Activated CD8-positive, alpha-beta memory T cell treated with anti-CD3 and anti-CD28 coated beads for 4 hours (primary cell): ENCODE measurements at places on chromosomes 16 and 17.

GRCh38 chr16:24075302-24075701 lies 180.8 kb upstream of the CACNG3 start:
- no peak for DNase-seq

DNA sequence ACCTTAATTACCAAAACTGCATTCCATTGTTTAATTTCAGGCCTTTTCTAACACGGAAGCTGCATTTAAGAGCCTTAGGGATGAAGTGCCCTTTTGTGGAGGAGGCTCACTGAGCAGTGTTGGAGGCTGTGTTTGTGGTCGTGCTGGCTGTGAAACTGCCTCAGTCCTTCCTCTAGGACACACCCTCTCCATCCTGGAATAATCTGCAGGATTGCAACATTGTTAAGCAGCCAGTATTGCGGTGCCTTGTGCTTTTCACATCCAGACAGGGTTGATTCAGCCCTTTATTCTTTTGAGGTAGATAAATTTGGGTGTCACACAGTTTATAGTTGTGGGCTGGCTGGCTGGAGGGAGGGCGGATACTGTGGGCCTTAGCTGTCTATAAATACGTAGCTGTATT lies 141.6 kb downstream of the CDRT15L2 start:
- DNase-seq: no peak

GRCh38 chr17:58337600-58338453 lies 9.2 kb upstream of the TSPOAP1 start:
- peak; percentile 88 for DNase-seq

- no peak for DNase-seq
These were observed 16.8 kb upstream of the SUPT4H1 start for GRCh38 chr17:58368860-58369213.

GRCh38 chr17:57986841-57987580 lies 1.0 kb downstream of the VEZF1 start:
- DNase-seq: peak; percentile 20

DNA sequence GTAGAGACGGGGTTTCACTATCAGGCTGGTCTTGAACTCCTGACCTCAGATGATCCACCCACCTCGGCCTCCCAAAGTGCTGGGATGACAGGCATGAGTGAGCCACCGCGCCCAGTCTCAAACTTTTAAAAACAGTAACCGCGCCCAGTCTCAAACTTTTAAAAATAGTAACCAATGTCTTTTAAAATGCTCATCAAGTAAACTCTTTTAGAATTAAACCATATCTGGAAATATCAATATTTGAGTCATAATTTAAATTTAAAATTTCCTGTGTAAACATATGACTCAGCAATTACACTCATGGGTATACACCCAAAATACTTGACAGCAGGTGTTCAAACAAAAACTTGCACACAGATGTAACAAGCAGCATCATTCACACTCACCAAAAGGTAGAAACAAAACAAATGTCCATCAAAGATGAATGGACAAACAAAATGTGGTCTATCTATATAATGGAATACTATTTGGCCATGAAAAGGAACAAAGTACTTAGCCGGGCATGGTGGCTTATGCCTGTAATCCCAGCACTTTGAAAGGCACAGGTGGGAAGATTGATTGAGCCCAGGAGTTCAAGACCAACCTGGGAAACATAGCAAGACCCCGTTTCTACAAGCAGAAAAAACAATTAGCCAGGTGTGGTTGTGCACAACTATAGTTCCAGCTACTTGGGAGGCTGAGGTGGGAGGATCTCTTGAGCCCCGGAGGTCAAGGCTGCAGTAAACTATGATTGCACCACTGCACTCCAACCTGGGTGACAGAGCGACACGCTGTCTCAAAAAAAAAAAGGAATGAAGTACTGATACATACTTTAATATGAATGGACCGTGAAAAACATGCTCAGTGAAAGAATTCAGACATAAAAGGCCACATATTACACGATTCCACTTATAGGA lies 20.2 kb downstream of the ENPP7 start:
- no peak for DNase-seq

DNA sequence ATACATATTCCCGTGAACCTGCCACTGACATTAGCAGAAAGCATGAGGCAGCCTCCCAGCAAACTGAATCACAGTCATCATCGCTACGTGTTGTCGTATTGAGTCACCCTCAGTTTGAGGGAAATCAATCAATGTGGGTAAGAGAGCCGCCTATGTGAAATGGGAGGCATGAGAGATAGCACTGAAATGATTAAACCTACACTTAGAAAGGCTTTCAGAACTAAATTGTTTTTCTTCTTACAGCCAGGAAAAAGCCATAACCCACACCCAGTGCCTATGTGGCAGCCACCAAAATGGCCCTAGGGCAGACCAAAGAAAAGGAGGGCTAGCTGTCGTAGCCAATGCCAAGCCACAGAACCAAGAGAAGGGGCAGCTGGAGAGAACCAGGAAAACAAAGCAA lies 90.5 kb downstream of the ADAMTS18 start:
- no peak for DNase-seq

- no peak for DNase-seq
These were observed 372.9 kb downstream of the CDH13 start for GRCh38 chr16:82999711-83000110.

- DNase-seq: no peak
These were observed 39.1 kb downstream of the CDRT15 start for GRCh38 chr17:14197586-14197985.

DNA sequence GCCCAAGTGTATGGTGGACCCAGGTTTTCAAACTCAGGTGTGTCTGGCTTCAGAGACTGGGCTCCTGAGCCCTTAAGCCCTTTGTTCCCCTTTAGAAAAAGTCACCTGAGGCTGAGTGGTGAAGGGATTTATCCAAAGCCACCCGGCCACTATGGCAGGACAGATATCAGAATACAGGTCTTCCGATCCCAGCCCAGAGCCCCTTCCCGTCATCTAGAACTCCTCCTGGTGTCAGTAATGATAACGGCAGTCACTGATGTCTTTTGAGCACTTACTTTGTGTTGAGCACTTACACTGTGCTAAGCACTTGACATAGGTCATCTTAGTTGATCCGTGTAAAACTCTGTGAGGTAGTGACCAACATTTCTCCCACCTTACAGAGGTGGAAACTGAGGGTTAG lies 16.6 kb downstream of the NOD2 start:
- no peak for DNase-seq

DNA sequence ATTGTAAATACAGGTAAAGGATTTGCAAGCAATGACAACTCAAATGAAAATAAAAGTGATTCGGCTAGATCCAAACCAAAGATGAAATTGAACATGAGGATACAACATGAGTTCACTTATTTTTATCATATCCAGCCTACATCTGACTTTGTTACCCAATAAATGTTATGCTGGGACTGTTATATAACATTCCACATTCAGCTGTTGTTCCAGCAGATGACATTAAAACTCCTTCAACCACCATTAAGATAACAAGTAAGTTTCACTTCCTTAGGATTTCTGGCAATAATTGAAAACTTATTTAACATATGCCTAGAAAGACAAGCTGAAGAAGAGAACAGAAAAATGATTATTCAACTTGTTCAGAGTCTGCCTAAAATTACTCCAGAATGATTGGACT lies 729.4 kb downstream of the CDH11 start:
- no peak for DNase-seq
